Activated CD4-positive, CD25-positive, alpha-beta regulatory T cell treated with anti-CD3 and anti-CD28 coated beads, Interleukin-2, amount 50 U/mL, for 16 hours (primary cell): ENCODE measurements at places on chromosomes 3 and 15.

DNA sequence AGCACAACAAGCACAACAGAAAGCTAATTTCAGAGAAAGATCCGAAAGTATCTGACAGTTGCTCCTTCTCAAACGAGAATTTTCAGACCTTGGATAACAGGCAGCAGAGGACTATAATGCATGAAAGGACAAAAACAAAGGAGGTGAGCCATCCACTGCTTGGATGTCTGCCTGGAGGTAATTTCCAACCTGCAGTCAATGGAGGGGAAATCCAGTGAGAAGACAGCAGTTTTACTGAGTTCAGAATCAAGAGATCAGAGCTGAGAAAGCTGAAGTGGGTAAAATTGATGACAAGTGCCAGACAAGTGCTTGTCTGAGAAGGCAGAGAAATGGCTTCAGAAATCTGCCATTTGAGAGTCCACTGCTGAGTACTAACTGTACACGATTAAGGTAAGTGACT lies 22.1 kb downstream of the UBE3A start:
- no peak for DNase-seq

- no peak for DNase-seq
Observed at GRCh38 chr15:85642065-85642692, 152.5 kb downstream of the KLHL25 start.

DNA sequence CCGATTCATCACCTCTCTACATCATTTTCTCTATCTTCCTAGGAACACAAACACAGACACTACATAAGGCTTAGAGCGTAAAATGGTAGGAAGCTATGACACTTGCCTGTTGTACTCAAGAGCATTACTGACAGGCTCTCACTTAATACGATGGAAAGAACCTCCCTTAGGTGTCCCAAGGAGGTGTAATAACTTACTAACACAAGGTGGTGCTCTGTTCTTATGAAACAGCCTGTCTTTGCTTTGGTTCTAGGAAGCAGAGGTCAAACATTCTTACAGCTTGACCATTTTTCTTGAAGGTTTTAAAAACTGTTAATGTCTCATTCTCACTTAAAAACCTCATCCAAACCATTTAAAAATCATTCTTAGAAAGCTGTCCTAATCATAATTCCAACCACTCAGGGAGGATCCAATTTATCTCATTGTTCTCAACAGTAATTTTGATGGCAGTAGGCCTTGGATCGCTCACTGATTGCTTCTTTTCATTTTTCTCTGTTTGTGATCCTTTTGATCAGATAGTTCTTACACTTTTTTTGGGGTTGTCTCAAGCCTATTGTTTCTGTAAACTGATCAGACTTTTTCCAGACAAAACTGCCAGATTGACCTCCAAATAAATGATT lies 317.8 kb upstream of the AGTR1 start:
- no peak for DNase-seq

GRCh38 chr3:177833332-177833731 lies 636.0 kb upstream of the TBL1XR1 start:
- DNase-seq: no peak

GRCh38 chr3:49498239-49498638 lies 28.2 kb downstream of the DAG1 start:
- DNase-seq: no peak

DNA sequence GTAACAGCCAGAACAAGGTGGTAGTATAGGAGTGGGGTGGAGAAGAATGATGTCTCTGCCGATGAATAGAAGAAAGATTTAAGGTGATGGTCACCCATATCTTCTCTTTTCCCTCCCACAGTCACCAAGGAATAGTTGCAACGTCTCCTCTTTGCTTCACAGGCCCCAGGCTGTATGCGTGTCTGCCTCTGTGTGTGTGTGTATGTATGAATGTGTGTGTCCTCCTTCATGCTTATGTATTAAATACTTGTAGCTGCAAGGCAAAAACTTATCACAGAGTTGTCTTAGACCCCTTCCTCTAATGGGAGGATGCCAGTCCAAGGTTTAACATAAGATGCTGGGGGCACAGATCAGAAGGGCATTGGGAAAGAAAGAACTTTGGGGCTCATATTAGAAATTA lies 19.1 kb upstream of the BNC1 start:
- DNase-seq: no peak

GRCh38 chr3:172511783-172512762 lies 11.2 kb downstream of the TNFSF10 start:
- DNase-seq: no peak

DNA sequence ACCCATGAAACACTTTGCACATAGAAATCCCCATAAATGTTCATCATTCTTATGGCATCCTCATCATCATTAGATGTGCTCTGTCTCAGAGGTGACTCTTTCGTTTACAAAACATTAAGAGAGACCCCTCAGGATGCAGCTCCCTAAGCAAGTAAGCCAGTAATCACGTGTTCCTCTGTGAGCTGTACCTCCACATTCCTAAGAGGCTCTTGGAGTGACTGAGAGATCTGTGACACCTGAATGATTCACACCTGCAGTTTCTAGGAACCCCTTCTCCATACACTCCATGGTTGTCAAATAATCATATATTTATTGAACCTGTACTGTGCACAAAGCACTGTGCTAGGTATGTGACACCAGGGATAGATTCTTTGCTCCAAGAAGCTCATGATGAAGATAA lies 602.4 kb downstream of the UNC13C start:
- DNase-seq: no peak

GRCh38 chr3:39531066-39531465 lies 63.6 kb downstream of the MOBP start:
- no peak for DNase-seq

- no peak for DNase-seq
Observed at GRCh38 chr3:141085343-141086070, 34.4 kb downstream of the SPSB4 start.

- no peak for DNase-seq
Observed at GRCh38 chr3:27360113-27361078, 8.8 kb downstream of the NEK10 start.

DNA sequence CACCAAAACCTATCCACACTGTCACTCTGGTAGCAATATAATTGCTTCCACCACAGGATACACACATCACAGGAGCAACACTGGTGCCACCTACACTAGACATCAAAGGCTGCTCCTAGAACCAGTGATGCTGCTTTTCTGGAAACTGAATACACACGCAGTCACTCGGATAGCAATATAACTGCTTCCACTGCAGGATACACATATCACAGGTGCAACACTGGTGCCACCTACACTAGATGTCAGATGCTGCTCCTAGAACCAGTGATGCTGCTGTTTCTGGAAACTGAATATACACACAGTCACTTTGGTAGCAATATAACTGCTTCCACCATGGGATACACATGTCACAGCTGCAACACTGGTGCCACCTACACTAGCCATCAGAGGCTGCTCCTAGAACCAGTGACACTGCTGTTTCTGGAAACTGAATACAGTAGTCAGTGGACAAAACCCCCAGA lies 6.9 kb upstream of the TNFSF10 start:
- no peak for DNase-seq

DNA sequence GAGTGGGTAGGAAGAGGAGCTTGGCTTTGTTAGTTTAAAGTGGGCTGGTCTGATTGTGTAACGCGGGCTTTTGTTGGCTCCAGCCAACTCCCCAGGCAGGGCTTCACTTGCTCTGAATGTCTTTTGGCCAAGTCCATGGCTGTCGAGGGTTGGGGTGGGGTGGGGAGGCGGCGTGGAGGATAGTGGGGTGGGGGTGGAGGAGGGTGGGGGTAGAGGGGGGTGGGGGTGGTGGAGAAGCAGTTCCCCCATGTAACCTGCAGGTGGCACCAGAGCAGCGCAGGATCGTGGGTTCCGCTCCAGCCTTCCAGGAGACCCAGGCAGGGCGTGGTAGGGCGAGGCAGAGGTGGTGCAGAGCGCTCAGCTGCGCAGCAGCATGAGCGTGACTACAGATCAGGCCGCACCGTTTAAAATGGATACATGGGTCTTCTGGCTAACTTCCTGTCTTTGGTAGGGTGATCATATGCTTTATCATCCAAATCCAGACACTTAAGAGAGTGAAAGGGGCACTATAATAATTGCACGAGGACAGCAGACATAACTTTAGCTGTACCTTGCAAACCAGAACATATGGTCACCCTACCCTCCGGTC lies 28.3 kb downstream of the GOLGA6A start:
- DNase-seq: peak; percentile 28

GRCh38 chr3:181940703-181941102 lies 229.0 kb downstream of the SOX2 start:
- no peak for DNase-seq

GRCh38 chr15:71330638-71331162 lies 215.4 kb downstream of the THSD4 start:
- DNase-seq: no peak

DNA sequence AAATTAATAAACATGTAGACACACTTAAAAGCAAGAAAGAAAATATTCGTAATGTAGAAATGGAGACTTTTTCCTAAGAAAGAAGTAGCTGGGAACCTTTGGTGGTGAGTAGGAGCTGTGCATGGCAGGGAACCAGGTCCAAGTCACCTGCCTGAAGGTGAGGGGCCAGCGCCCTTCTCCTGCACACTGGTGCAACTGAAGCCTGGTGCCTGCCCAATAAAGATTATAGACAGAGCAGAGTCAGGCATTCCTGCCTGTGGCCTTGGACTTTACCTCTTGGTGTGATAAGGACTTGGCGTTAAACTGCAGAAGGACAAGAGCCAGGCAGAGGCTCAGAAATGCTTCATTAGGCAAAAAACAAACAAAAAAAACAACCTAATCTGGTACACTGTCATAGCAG lies 14.2 kb downstream of the CFAP91 start:
- no peak for DNase-seq

DNA sequence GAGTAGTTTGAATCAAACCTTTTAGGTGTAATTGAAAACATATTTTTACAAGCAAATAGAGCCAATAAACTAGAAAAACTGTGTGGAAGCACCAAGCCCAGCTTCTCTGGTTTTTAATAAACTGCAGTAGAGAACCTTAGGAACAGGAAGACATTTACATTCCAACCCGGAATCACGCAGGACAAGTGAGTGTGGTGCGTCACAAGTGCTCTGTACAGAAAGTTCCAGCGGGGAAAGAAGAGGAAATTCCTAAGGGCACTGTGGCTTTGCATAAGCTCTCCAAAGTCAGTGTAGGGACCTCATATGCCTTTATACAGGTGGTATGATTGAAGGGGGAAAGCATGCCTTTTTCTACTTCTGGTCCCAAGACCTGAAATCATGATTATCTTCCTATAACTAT lies 21.6 kb downstream of the COL8A1 start:
- DNase-seq: no peak

DNA sequence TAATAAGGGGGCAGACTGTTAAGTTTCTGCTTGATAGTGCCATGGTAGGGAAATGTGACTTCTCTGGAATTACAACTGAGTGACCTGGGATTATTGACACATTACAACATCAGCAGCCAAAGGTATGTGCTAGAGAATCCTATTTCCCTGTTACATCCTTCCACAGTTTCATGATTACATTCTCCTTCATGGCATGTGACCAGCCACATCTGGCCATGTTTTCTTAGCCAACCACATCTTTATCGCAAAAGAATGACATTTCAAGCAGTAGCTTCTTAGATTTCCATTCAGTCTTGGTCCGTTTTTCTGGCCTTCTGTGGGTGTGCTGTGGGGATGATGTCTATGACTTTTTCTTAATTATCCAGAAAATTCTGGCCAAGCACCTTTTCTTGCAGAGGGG lies 45.4 kb upstream of the CTDSPL start:
- DNase-seq: no peak

- no peak for DNase-seq
Observed at GRCh38 chr15:94105760-94106159, 125.6 kb upstream of the MCTP2 start.

GRCh38 chr3:45739991-45740390 lies 50.8 kb downstream of the SACM1L start:
- DNase-seq: no peak

- DNase-seq: no peak
Observed at GRCh38 chr3:94043285-94043684, 14.9 kb upstream of the STX19 start.

GRCh38 chr3:123536153-123536895 lies 48.5 kb downstream of the HACD2 start:
- DNase-seq: no peak

- DNase-seq: no peak
Observed at GRCh38 chr3:69491975-69492374, 106.1 kb upstream of the FRMD4B start.

DNA sequence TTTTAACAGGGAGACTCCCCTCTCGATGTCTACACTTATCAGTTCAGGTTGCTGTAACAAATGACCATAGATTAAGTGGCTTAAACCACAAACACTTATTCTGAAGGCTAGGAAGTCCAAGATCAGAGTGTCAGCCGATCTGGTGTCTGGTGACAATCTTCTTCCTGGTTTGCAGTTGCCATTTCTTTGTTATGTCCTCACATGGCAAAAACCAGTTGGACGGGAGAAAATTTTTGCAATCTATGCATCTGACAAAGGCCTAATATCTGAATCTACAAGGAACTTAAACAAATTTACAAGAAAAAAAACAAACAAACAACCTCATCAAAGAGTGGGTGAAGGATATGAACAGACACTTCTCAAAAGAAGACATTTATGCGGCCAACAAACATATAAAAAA lies 116.9 kb upstream of the FOXB1 start:
- no peak for DNase-seq

DNA sequence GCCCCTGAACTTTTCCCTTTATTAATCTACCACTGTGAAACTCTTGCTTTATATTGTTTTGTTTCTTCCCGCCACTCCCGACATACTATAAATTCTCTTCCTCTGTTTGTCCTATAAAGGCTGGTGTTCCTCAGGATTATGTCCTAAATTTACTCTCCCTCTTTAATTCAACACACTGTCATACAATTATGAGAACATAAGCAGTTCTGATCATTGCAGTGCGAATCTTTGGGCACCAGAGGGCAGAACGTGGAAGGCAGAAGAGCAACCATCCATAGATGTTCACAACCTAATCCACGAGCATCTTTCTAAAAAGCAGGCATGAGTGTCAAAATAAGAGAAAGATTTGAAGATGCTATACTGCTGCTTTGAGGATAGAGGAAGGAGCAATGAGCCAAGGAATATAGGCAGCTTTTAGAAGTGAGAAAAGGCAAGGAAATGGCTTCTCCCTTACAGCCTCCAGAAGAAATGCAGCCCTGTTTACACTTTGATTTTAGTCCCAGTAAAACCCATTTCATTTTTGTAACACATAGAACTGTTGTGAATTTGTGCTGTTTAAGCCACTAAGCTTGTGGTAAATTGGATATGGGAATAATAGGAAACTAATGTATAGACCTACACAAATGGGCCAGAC lies 179.4 kb downstream of the GBE1 start:
- DNase-seq: no peak

GRCh38 chr3:159604151-159604581 lies 384.5 kb upstream of the IL12A start:
- no peak for DNase-seq
